ENCODE measurements at places on chromosomes 4 and X.

DNA sequence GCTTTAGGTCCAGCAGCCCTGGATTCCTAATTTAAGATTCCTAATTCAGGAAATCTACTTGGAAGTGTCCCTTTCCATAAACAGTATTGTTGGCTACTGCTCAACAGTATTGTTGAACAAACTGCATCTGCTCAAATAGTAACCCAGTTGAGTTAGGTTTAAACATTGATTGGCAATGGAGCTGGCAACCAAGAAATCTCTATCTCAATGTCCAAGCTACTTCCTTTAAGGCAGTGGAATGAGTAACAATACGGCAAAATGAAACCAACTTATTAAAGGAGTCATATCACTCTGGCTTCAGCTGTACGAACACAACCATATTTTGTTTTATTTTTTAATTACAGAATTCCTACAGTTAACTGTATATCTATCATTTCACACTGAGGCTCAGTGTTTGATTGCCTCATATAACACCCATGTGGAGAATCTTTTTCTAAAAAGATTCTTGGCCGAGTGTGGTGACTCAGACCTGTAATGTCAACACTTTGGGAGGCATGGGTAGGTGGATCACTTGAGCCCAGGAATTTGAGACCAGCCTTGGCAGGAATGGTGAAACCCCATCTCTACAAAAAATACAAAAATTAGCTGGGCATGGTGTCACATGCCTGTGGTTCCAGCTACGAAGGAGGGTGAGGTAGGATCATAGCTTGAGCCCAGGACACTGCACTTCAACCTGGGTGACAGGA is 71.7 kb upstream of the IL13RA1 start:
- DNase-seq: no peak

DNA sequence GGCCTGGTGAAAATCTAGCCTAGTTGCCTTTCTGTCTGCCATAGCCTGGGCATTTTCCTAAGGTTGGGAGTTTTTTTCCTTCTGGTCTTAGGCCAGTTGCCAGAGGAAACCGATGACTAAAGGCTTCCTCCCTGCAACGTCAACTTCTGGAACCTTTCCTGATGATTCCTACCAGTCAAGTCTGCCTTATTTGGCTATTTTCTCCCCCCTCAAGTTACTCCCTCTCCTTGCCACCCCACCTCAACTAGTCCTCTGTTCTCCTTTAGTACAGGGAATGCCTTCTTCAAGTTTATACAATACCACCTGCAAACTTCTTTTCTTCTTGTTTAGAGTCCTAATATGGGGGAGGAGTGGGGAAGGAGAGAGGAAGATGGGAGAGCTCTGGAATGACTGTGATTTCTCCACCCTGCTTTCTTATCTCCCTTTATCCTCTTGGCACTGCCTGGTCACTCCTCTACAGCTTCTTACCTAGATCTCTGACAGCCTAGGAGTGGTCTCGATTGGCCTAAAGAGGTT is 10.6 kb downstream of the MSN start:
- DNase-seq: no peak

DNA sequence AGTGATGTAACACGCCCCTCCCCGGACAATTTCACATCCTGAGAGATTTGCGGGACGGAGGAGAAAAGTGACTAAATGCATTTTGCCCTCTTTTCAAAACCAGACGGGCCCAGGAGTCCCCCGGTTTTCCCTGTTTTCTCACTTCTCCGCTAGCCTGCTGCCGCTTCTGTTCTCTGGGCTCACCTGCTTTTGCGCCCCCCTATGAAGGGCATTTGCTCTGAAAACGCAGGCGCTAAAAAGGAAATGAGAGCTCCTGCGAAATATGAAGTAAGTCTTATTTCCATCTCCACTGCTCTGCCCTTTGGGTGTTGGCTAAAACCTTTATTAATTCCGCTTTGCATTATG is 613 bp upstream of the TMEM47 start:
- no peak for DNase-seq

- no peak for DNase-seq
These were observed 38.6 kb upstream of the CEP135 start for GRCh38 chr4:55910140-55910539.

DNA sequence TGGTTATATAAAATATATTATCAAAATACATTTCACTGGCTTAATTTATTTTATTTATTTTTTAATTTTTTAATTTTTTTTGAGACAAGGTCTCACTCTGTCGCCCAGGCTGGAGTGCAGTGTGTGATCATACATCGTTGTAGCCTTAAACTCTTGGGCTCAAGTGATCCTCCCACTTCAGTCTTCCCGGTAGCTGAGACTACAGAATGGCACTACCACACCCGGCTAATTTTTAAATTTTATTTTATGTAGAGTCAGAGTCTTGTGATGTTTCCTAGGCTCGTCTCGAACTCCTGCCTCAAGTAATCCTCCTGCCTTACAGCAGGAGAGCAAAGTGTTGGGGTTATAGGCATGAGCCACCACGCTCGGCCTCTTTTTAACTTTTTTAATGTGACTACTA is 143.8 kb downstream of the CEP135 start:
- no peak for DNase-seq

- no peak for DNase-seq
These were observed 41.6 kb downstream of the LIMCH1 start for GRCh38 chr4:41579526-41579925.

DNA sequence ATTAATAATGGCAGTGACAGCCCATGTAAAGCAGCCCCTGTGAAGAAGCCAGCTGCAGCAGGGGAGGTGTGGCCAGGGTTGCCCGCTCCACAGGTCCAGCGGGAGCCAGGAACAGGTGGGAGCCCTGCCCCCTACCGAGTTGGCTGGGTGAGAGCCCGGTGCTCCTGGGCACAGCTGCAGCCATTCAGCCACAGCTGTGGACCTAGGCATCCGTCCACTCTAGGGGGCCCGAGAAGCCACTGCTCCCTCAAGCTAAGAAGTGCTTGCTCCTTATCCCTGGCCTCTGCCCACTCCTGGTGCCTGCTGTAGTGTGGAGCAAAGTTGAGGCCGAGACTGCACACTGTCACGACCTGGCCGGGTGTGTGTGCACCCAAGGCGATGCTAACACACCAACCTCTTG is 1469.0 kb downstream of the PCDH7 start:
- no peak for DNase-seq

DNA sequence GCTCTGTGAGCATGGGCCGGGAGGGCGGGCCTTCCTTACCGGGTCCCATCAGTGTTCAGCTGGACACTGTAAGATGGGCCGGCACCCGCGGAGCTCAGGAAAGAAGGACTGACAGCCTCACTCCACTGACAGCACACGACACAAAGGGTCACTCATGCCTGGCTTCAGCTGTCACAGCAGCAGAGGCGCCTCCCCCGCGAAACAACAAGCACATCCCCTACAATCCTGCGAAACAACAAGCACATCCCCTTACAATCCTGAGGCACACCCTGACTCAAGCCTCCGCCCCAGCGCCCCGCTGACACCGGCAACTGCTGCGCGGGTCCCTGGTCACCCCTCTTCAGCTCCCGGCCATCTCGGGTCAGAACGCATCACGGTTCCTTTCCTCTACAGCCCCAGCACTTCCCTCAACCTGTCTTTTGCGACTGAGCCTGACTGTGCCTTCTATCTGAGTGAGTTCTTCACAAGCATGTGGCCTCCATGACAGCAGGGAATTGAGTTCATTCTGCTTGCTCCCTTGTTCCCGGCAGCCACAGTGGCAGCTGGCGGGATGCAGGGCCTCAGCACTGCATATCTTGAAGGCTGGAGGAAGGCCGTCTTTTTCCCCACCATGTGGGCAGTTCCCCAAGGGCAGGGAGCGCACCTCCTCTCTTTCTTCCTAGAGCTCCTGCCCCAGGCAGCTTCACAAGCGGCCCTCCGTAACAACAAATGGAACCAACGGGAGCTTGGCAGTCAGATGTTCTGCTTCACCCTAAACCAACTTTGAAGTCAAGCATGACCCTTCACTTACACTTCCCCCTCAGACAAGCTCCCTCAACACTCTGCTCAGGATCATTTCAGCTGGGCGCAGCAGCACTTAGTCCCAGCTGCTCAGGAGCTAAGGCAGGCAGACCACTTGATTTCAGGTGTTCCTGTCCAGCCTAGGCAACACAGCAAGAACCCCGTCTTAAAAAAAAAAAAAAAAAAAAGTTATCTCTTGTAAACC is 39.6 kb downstream of the SCD5 start:
- DNase-seq: no peak

DNA sequence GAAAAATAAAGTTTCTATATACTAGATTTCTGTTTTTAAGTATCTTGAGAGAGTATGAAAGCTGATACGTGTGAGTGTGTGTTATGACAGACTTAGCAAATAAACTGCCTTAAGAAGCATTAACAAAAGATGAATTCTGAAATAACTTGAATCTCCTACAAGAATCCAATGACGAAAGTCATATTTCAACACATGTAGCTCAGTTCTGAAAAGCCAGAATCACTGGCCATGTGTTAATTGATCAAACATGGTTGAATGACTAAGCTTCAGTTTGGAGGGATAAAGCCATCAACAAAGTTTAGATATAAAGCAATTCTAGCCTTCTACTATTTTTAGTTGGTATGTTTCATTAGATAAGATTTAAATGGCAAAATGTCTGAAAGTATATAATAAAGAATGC is 88.5 kb upstream of the ETNPPL start:
- no peak for DNase-seq

- no peak for DNase-seq
These were observed 10.0 kb upstream of the PSAPL1 start for GRCh38 chr4:7444731-7445130.

- DNase-seq: no peak
These were observed 58.2 kb upstream of the DYNLT3 start for GRCh38 chrX:37905436-37906147.

DNA sequence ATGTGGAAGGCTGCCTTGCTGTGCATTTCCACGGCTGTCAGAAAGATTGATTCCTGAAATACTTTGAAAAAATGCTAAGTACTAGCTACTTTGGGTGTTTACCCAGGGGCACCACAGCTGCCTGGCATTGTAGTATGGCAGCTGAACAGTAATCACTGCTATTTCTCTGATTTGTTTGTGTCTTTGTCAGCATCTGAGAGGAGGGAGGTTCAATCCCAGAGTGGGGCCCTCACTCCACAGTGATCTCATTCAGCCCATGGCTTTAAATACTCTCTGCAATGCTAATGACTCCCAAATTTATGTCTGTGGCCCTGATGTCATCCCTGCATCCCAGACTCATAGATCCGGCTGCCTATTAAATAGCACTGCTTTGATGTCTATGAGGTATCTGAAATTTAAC is 575.3 kb upstream of the MAGEB2 start:
- no peak for DNase-seq

DNA sequence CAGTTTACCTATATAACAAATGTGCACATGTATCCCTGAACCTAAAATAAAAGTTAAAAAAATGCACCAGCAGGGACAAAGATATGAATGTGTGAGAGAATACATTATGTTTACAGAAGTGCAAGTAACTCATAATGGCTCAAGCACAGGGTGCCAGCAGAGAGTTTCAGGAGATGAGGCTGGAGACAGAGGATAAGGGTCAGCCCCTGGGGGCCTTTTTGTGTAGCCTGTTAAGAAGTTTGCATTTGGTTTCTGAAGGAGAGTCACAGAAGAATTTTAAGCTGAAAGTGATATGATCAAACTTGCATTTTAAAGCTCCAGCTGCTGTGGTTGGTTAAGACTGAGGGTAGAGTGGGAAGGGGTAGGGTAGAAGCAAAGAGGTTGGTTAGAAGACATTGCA is 48.6 kb upstream of the CAPN6 start:
- DNase-seq: no peak

- DNase-seq: no peak
These were observed 370.4 kb downstream of the INPP4B start for GRCh38 chr4:142475663-142476062.

GRCh38 chr4:122602277-122603142 is 18.4 kb downstream of the IL21 start:
- DNase-seq: no peak

- DNase-seq: no peak
These were observed 39.9 kb downstream of the SAT1 start for GRCh38 chrX:23822841-23823240.

DNA sequence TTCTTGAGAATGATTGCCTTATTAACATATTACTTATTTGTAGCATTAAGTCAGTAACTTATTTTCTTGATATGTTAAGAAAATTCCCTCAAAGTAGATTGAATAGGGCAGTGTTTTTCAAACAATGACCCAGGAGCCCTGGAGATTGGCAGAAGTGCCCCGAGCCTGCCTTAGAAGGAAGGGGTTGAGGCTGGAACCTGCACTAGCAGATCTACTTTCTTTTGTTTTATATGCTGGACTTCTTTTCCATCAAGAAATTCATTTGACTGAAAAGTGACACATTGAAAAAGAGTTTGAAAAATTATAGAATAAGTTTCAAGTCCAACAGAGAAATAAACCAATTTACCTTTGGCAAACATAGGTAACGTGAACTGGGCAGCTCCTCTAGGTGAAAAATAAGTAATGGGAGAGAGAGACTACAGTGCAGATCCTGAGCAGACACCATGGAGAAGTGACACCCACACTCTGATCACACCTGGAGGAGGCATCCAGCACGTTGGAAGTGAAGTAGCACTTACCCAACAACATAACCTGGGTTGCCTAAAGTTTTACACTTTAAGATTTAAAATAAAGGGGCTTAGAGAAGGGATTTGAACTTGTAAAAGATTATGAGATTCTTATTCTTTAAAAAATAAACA is 18.6 kb downstream of the ARSJ start:
- no peak for DNase-seq

DNA sequence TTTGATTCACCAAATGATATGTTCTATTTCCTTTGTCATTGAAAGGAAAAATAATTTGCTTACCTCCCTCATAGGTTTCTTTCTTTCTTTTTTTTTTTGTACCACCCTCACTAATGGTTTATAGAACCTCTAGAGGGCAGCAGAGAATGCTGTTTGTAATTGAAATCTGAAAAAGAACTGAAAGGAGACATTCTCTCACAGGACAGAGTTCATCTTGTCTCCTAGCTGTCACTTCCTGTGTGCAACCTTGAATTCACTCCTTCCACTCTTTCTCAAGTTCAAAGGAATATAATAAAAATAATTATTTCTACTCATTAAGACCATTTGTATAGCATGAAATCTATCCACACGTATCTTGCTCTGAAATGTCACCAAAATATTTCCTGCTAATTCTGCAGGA is 51.0 kb downstream of the GUCY1B1 start:
- DNase-seq: no peak

- DNase-seq: no peak
These were observed 235.3 kb upstream of the SFRP2 start for GRCh38 chr4:154024097-154024694.

Data from CD4-positive, alpha-beta T cell treated with Interferon gamma for 1 hour (primary cell).